Cortex of kidney (tissue), 1 donor: ENCODE measurements at places on chromosomes 1 and 21.

DNA sequence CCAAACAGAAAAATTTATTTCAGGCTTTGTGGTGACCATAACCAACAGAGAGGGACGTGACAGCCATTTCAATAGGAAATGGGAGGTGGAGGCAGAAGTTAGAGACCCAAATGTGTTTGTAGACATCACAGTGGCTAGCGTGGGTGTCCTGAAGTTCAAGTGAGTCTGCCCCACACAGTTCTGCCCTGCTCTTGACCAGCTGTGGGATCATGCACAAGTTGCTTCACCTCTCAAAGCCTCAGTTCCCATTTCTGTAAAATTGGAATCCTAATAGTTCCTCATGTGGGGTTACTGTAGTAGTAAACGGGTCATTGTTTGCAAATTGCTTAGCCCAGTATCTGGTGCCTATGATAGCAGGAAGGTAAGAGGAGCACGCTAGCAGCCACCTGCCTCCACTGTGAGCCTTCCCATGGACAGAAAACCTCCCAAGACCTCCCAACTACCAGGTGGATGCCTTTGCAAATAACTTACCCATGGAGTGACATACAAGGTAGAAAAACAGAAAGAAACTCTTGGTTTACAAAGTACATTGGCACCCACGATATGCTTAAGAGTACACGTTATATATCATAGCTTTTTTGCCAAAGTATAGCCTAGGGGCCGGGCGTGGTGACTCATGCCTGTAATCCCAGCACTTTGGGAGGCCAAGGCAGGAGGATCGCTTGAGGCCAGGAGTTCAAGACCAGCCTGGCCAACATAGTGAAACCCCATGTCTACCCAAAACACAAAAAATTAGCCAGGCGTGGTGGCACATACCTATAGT is 29.1 kb downstream of the FHAD1 start:
- no peak for DNase-seq

DNA sequence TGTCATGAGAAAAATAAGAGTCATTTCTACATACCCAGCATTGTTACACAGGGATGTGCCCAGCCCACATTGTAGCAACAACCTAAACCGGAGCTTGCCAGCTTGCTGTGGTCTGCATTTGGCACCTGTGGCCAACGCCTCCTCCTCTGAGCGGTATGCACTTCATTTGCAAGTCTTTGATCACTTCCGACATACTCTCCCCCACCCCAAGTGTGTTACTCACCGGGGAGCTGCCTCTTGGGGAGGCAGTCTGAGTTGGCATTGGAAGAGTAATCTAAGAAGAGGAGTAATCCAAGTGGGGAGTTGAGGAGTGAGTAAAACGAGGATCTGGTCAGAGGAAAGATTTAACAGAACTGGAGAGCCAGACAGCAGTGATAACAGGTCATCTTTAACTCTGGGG is 3.8 kb downstream of the BCL9 start:
- no peak for DNase-seq

GRCh38 chr21:38377165-38378088 is 120.6 kb downstream of the KCNJ15 start:
- no peak for DNase-seq

DNA sequence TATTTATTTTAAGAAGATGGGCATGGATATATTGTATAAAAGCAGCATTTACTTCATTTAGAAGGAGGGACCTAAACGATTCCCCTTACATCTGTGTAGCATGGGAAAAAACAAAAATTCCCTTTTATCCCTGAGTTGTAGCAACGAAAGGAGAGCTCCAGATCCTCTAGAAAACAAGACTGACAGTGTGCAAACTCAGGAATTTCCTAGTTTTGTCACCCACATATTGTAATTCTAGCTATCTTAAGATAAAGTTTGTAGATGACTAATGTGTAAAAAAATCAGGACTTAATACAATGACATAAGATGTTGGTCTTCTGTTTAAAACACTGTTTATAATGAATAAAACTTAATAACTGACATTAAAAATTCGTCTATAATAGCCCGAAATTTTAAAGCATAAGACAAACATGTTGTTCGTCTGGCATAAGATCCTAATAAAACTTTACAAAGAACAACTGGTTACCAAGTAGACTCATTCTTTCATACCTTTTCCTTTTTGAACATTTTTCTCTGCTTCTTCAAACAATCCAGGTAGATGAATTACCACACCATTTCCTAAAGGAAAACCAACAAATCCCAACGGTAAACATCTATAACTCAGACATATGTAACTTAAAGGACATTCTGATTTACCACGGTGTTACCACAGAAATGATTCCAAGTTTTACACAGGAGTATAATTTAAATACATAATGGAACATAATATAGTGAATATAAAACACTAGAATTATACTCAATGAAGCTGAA is 15.2 kb downstream of the ADSS2 start:
- DNase-seq, result no peak

DNA sequence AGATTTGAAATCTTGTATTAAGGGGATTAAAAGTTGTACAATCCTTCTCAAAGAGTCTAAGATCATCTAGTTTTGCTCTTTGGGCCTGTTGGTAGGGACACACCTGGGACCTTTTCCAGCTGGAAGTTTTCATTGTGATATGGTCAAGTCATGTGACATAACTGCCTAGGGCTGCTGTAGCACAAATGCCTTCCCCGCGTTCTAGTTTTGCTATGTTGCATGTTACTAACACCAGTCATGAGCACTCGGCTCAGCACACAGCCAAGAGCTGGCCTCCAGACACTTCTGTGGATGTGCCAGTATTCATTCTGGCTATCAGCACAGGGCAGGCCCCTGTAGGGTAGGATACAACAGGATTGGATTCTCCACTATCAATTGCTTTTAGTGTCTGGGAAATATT is 14.6 kb upstream of the FLG2 start:
- DNase-seq, result no peak

DNA sequence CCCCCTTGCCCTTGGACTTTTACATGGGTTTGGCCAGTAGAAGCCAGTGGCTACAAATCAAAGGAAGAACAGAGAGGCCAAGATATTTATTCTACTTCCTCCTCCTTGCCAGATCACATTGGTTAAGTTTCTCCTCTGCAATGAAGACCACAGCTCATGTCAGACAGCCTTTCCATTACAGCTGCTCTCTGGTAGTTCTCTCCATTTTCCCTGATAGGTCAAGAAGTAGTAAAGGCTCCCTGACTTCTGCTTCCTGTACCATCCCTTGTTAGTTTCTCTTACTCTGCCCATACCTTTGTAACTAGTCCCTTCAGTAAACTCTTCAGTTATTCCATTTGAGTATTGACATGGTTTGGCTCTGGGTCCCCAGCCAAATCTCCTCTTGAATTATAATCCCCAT is 27.8 kb downstream of the NME7 start:
- no peak for DNase-seq

DNA sequence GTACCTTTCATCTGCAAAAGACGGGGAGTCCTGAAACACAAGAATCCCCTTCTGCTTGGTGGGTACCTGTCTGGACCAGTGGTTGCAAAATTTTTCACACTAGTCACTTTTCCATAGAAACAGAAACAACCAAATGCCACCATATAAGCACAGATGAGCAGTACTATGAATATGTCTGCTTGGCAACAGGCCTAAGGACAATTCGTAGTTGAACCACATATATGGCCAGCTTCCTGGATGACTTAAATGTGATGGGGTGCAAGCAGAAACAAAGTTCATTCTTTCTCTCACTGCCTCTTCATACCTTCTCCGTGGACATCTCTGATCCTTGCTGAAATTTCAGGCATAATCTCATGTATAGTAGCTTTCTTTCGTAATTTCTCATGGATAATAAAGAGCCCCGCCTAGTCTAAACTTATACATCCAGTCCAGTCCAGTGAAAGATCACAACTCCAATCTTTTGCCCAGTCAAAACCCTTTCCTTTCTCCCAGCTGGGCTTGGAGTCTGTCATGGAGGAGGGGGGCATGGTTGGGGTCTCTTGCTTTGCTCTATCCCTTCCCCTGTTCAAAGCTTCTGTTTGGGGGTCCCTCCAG is 7.0 kb downstream of the FCAMR start:
- DNase-seq, result no peak

- no peak for DNase-seq
Measured at GRCh38 chr1:210364479-210364878, 35.8 kb downstream of the HHAT start.

GRCh38 chr1:35768350-35769187 is 1.2 kb downstream of the CLSPN start:
- no peak for DNase-seq

DNA sequence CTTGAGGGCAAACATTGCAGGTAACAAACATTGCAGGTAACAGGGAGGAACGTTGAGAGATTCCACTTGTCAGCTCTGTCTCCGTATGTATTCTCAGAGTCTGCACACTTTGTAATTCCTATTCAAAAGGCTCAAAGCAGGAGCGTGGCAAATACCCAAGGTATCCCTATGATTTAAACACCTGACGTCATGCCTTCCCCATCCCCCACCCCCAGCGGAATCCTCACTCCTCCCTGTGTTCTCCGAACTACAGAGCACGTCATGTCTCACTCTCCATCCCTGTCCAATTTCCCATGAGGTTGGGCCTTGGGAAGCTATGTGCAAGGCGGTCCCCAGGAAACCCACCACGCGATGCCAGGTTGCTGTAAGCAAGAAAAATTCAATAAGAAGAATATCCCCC is 2.8 kb upstream of the LRRC38 start:
- DNase-seq, result no peak

GRCh38 chr1:244881552-244882280 is 17.4 kb upstream of the HNRNPU start:
- DNase-seq, result no peak

DNA sequence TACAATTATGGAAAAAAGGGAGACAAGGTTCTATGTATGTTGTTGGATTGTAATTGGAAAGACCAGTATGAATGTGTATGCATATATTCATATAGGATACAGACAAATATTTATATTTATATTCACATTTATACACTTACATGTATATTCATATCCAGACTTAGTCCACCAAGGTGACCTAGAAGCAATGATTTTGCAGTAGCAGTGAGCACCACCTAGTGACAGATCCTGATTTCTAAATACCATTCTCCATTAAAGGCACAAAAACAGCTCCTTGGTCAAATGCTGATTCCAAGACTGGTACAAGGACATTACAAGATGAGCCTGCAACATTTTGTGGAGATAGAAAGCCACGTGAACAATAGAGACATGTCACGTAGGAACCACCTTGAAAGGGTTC is 153.4 kb downstream of the SDCCAG8 start:
- no peak for DNase-seq

GRCh38 chr1:22584001-22584562 is 20.8 kb downstream of the EPHA8 start:
- DNase-seq, result no peak

- no peak for DNase-seq
Measured at GRCh38 chr1:39159224-39160036, 45.1 kb upstream of the MACF1 start.

- no peak for DNase-seq
Measured at GRCh38 chr1:231134624-231135023, 27.2 kb upstream of the TRIM67 start.

DNA sequence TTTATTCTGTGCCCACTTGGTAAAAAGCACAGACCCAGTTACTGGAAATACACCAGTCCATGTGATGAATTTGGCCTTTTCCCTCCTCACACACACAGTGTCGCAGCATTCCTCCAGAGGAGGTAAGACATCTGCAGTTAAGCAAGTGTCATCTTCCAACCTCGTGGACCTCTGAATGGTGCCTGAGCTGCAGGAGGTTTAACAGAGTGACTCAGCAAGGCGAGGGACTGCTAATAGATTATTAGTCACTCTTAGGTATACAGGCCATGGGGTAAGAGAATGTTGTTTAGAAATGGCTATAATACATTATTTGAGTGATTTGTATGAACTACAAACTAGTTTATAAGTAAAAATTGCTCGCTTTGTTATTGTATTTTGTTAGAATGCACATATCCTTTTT is 8.6 kb upstream of the LRRC8B start:
- DNase-seq, result no peak

DNA sequence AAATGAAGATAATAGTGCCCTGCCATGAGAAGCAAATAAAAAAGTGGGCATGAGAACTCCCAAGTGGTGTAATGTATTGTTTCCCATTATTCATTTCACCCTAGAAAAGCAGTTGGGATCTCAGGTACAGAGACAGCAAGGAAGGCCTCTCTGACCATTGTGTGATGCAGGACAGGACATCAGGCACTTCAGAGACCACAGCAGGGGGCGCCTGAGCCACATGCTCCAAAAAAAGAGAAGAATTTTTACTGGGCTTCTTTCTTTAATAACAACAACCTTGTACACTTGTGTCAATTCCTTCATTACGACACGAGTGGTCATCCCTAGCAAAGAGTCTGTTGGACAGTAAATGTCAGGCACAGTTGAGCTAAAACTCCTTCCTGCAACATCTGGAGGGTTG is 533.3 kb downstream of the OMA1 start:
- DNase-seq, result no peak

DNA sequence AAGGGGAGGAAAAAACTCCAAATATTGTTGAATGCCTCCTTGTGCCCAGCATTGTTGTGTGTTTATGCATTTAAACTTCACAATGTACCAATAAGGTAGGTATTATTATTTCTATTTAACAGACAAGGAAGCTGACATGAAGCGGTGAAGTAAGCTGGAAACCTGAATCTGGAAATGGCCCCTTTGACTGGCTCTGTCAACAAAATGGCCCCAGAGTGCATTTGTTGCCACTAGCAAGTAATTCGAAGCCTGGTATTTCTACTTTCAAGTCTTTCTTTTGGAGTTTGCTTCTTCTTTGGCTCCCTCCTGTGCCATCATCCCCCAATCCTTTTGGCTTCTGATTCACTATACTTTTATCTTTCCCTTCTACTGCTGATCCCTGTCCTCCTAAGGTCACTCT is 23.1 kb downstream of the CRYZL1 start:
- no peak for DNase-seq

- DNase-seq, result no peak
Measured at GRCh38 chr1:44696789-44697345, 22.4 kb downstream of the ARMH1 start.

- no peak for DNase-seq
Measured at GRCh38 chr1:189834813-189835212, 642.9 kb downstream of the BRINP3 start.

- no peak for DNase-seq
Measured at GRCh38 chr1:33763406-33763805, 100.5 kb upstream of the HMGB4 start.

DNA sequence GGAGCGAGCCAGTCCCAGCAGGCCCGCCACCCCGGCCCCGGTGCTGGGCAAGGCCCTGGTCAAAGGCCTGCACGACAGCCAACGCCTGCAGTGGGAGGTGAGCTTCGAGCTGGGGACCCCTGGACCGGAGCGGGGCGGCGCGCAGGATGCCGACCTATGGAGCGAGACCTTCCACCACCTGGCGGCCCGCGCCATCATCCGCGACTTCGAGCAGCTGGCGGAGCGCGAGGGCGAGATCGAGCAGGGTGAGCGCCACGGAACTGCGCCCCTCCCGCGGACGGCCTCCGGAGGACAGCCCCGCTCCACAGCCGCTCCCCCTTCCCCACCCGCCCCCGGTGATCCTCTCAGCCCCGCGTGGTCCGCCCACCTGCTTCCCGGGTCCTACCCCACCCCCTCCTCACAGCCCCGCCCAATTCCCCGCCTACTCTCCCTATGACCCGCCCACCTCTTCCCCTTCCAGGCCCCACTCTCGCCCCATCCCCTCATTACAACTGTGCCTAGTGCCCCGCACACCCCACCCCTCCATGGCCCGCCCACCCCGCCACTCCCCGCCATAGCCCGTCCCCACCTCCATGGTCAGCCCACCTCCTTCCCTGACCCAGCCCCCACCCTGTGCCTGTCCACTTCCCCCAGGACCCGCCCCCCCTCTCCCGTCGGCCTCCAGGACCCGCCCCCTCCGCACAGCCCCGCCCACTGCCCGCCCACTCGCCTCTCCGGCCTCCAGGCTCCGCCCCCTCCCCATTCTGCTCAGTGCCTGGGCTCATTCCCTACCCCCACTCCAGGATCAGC is 52.7 kb downstream of the VWA5B1 start:
- no peak for DNase-seq
